ENCODE measurements at places on chromosomes 1 and 21. TPM values are rescaled to one million over a fixed set of nuclear protein-coding genes. Genes with fewer than 3 reads are reported as not detected.

Gene SAMD11
- total RNA-seq, result not detected

Gene CA6
- 3.5 TPM for total RNA-seq

Gene DIO1
- not detected for total RNA-seq

DNA sequence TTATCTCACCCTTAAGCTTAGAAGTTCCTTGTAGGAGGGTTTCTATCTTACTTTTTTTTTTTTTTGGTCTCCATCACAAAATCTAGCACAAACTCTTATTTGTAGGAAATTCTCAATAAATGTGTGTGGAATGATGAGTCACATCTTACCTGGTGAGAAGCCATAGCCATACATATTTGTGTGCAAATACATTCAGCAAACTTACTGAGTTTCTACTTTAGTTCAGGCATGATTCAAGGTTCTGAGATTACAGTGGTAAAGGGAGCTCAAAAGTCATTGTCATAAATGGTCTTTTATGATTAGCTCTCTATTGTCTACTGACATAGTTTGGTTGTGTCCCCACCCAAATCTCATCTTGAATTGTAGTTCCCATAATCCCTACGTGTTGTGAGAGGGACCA is 193.1 kb upstream of the UBE2U start:
- H3K36me3 ChIP-seq, result no peaks in the 10 kb centered on the region
- no peak overlapping the region for H3K4me3 ChIP-seq
- H3K27ac ChIP-seq, result no peak overlapping the region
- peaks cover 6% of the 10 kb centered on the region for H3K4me1 ChIP-seq

- H3K4me3 ChIP-seq, result no peak overlapping the region
- H3K27me3 ChIP-seq, result peaks cover 1% of the 10 kb centered on the region
- no peaks in the 10 kb centered on the region for H3K4me1 ChIP-seq
Measured at GRCh38 chr1:242187171-242187570, 188.3 kb upstream of the MAP1LC3C start.

Gene HEYL
- not detected for total RNA-seq

Gene CFAP126
- not detected for total RNA-seq

- no peak for DNase-seq
- H3K4me3 ChIP-seq, result no peak overlapping the region
- no peaks in the 10 kb centered on the region for H3K4me1 ChIP-seq
- H3K27me3 ChIP-seq, result no peaks in the 10 kb centered on the region
Measured at GRCh38 chr1:111778541-111779051, 22.9 kb downstream of the DDX20 start.

DNA sequence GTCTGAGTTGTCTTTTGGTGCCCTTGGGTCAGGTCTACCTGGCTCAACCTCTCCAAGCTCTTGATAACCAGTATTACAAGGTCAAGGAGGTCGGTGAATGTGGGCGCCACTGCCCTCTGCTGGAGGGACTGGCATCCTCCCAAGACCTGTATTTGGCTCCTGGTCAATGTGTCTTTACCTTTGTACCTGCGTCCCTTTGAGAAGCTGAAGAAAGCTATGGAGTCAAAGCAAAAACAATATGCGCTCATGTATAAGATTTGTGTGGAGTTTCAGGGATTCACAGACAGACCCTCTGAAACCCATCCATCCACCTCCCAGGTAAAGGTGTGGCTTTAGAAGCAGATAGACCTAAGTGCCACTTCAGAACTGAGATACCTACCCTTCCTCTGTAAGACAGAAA is 61.8 kb upstream of the NBL1 start:
- peak; percentile 87 for DNase-seq
- H3K4me1 ChIP-seq, result peaks cover 6% of the 10 kb centered on the region
- H3K27ac ChIP-seq, result no peak overlapping the region
- no peaks in the 10 kb centered on the region for H3K36me3 ChIP-seq

DNA sequence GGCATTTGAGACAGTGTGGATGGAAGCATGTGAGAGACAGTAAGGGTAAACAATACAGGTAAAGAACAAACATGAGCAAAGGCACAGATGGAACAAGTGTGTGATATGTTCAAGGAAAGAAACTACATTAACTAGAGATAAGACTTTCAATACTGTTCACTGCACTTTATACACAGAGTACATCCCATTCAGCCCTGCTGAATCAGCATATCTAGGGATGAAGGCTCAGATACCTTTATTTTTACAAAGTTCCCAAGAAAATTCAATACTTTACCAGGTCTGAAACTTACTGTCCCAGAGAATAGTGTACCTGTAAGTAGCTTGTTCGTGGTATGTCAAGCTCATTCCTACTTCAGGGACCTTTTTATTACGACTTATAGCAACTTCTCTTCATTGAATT is 122.5 kb downstream of the LHX4 start:
- DNase-seq, result no peak
- peaks cover 5% of the 10 kb centered on the region for H3K36me3 ChIP-seq
- no peak overlapping the region for H3K27ac ChIP-seq
- H3K4me3 ChIP-seq, result no peak overlapping the region
- peaks cover 2% of the 10 kb centered on the region for H3K4me1 ChIP-seq
- H3K27me3 ChIP-seq, result no peaks in the 10 kb centered on the region

GRCh38 chr1:65177457-65177856 is 29.5 kb downstream of the AK4 start:
- H3K4me1 ChIP-seq, result peaks cover 3% of the 10 kb centered on the region
- no peak overlapping the region for H3K27ac ChIP-seq
- DNase-seq, result no peak
- no peaks in the 10 kb centered on the region for H3K27me3 ChIP-seq
- no peak overlapping the region for H3K4me3 ChIP-seq

DNA sequence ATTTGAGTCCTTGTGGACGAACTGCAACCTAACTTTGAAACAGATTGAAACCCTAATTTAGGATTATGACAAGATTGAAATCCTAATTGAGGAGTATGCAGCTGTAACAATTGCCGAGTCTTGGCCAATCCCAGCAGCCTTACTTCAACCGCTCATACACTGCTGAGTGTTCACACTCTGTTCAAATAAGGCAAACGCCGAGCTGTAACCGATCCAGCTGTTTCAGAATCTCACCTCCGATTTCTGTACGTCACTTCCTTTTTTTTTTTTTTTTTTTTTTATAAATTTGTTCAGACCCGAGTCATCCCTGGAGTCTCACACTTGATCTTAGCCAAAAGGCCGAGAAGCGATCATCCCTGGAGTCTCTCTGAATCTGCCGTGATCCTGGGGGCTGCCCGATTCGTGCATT is 22.3 kb upstream of the ATP5PO start:
- peak; percentile 74 for DNase-seq
- H3K36me3 ChIP-seq, result peaks cover 33% of the 10 kb centered on the region
- peak overlapping the region; percentile 50 for H3K4me3 ChIP-seq

Gene ZZZ3
- 37.7 TPM for total RNA-seq

Gene UMODL1
- total RNA-seq, result not detected

Gene BMP8B
- total RNA-seq, result 0.51 TPM

DNA sequence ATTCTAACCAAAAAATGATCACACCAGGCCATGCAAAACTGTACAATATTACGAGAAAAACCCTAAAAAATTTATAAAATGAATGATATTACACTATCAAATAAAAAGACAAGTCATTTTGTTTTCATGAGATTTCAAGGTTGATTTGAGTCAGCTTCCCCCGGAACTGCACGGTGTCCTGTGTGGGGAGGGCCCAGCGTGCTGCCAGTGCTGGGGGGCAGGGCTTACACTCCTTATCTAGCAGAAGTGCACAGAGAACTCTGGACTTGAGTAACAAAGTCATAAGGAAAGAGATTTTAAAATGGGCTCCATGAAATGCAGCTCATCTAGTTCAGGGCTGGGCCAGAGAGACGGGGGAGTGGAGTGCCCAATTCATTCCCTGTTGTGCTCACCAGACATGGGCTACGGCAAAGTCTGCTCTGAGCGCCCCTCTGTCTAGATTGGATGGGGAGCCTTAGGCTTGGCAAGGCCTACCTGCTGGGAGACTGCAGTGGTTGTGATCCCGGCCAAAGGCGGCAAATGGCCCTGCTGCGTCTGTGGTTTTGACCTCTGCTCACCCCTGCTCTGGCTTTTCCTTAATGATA is 50.1 kb downstream of the COQ8A start:
- H3K27ac ChIP-seq, result peak overlapping the region; percentile 87
- H3K27me3 ChIP-seq, result no peaks in the 10 kb centered on the region
- H3K36me3 ChIP-seq, result peaks cover 7% of the 10 kb centered on the region
- no peak overlapping the region for H3K4me3 ChIP-seq
- peaks cover 24% of the 10 kb centered on the region for H3K4me1 ChIP-seq

DNA sequence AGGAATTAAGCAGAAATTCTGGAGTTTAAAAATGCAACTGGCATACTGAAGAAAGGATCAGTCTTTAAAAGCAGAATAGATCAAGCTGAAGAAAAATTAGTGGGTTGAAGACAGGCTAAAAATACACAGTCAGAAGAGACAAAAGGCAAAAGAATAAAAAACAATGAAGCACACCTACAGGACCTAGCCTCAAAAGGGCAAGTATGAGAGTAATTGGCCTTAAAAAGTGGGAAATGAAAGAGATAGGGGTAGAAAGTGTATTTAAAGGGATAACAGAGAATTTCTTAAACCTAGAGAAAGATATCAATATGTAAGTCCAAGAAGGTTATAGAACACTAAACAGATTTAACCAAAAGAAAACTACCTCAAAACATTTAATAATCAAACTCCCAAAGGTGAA is 152.4 kb downstream of the GPATCH2 start:
- peaks cover 17% of the 10 kb centered on the region for H3K4me1 ChIP-seq
- no peak overlapping the region for H3K27ac ChIP-seq
- H3K27me3 ChIP-seq, result no peaks in the 10 kb centered on the region
- no peak for DNase-seq

GRCh38 chr1:186994897-186995296 is 166.1 kb downstream of the PLA2G4A start:
- no peaks in the 10 kb centered on the region for H3K4me1 ChIP-seq
- H3K27me3 ChIP-seq, result no peaks in the 10 kb centered on the region
- no peak overlapping the region for H3K4me3 ChIP-seq
- no peaks in the 10 kb centered on the region for H3K36me3 ChIP-seq

- H3K4me1 ChIP-seq, result peaks cover 2% of the 10 kb centered on the region
- peaks cover 10% of the 10 kb centered on the region for H3K36me3 ChIP-seq
- H3K27ac ChIP-seq, result no peak overlapping the region
- H3K27me3 ChIP-seq, result no peaks in the 10 kb centered on the region
- H3K4me3 ChIP-seq, result no peak overlapping the region
- DNase-seq, result no peak
Measured at GRCh38 chr1:169473347-169473746, 12.4 kb downstream of the SLC19A2 start.

Gene CRP
- total RNA-seq, result not detected

DNA sequence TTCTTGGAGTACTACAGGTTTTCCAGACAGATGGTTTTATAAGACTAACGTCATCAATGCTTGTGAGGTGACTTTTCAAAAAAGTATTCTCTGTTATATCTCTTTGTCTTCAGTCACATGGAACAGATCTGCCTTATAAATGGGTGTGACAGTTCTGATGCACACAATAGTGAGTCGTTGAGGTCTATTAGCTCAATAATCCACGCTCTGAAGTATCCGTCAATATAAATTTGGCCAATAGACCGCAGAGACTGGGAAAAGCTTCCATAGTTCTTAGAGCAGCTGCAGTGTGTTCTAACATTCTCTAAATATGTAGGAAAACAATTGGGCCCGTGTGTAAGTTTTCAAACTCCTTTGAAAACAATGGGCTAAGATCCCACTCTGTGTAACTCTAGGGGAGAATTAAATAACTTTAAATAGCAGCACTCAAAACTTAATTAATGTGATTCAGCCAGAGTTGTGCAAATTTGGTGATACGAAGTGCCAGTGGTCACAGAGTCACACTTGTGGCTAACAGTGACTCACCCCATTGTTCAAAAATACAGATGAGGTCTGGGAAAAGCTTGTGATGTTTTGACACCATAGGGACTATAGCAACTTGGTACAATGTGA is 316.0 kb downstream of the LMO4 start:
- peaks cover 2% of the 10 kb centered on the region for H3K4me1 ChIP-seq
- no peak overlapping the region for H3K4me3 ChIP-seq
- no peaks in the 10 kb centered on the region for H3K27me3 ChIP-seq
- DNase-seq, result peak; percentile 5

Gene SH2D2A
- 297 TPM for total RNA-seq

- no peak overlapping the region for H3K4me3 ChIP-seq
- DNase-seq, result no peak
- no peaks in the 10 kb centered on the region for H3K36me3 ChIP-seq
- peaks cover 9% of the 10 kb centered on the region for H3K4me1 ChIP-seq
- H3K27me3 ChIP-seq, result no peaks in the 10 kb centered on the region
Measured at GRCh38 chr1:231985296-231986023, 358.9 kb downstream of the DISC1 start.

Gene RGSL1
- not detected for total RNA-seq

GRCh38 chr1:36258960-36259344 is 34.7 kb downstream of the THRAP3 start:
- DNase-seq, result no peak
- no peak overlapping the region for H3K4me3 ChIP-seq
- peaks cover 15% of the 10 kb centered on the region for H3K36me3 ChIP-seq
- H3K27ac ChIP-seq, result peak overlapping the region; percentile 49

DNA sequence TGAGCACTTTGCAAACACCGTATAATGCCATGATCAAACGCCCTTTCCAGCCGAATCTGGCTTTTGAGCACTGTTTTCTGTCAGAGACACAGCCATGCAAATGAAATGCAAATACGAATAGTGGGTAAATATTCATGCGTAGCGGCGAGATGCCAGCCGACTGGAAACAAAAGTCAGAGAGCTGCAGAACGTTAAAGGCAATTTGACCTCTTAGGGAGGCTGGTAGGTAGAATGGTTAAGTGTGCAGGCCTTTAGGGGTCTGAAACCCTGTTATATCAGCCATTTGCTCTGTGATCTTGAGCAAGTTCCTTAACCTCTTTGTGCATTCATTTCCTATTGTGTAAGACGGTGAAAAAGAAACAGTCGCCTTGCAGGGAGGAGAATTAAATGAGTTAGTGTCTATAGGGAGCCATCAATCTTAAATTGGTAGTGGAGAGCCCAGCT is 6.5 kb upstream of the SDHB start:
- no peak overlapping the region for H3K27ac ChIP-seq
- no peaks in the 10 kb centered on the region for H3K27me3 ChIP-seq
- peaks cover 4% of the 10 kb centered on the region for H3K4me1 ChIP-seq
- H3K4me3 ChIP-seq, result no peak overlapping the region

Gene COL6A2
- 25.3 TPM for total RNA-seq

- H3K27me3 ChIP-seq, result peaks cover 2% of the 10 kb centered on the region
- DNase-seq, result no peak
- peaks cover 3% of the 10 kb centered on the region for H3K4me1 ChIP-seq
- H3K27ac ChIP-seq, result no peak overlapping the region
- H3K4me3 ChIP-seq, result no peak overlapping the region
- H3K36me3 ChIP-seq, result no peaks in the 10 kb centered on the region
Measured at GRCh38 chr1:26102526-26102925, 9.1 kb upstream of the PDIK1L start.
